ENCODE measurements at places on chromosomes 5 and 9. TPM values are rescaled to one million over a fixed set of nuclear protein-coding genes. Genes with fewer than 3 reads are reported as not detected.

The TRPM3 gene
- total RNA-seq, result 3.3 TPM

The LHX3 gene
- 0.81 TPM for total RNA-seq

The C5orf34 gene
- total RNA-seq, result 10.2 TPM

The PCDHGA12 gene
- total RNA-seq, result 6.1 TPM

The SLCO6A1 gene
- total RNA-seq, result 1.6 TPM

The DAB2IP gene
- 32.9 TPM for total RNA-seq

The ENTPD2 gene
- total RNA-seq, result 0.69 TPM

The MYO10 gene
- 23.1 TPM for total RNA-seq

The HSPA5 gene
- total RNA-seq, result 126 TPM

The KIF27 gene
- 4.2 TPM for total RNA-seq

The PPP3R2 gene
- not detected for total RNA-seq

The SCGB3A2 gene
- total RNA-seq, result 1.2 TPM

The TRIP13 gene
- total RNA-seq, result 3.9 TPM

The SAPCD2 gene
- total RNA-seq, result 13.5 TPM

The NOXA1 gene
- 2.6 TPM for total RNA-seq

The PLAC8L1 gene
- total RNA-seq, result 2.2 TPM

The CYLC2 gene
- not detected for total RNA-seq

The KLF4 gene
- total RNA-seq, result 72.1 TPM

The TMOD1 gene
- total RNA-seq, result 0.64 TPM

The DBN1 gene
- total RNA-seq, result 1,261 TPM

The SLC45A2 gene
- 0.76 TPM for total RNA-seq

The TAF1L gene
- not detected for total RNA-seq

The TMEM252 gene
- not detected for total RNA-seq

The C9 gene
- total RNA-seq, result not detected

Measured in glutamatergic neuron (in vitro differentiated cells).